ENCODE measurements at places on chromosomes 3 and 15. TPM values are rescaled to one million over a fixed set of nuclear protein-coding genes. Genes with fewer than 3 reads are reported as not detected.

GRCh38 chr15:44535523-44536301 lies 1.2 kb upstream of the EIF3J start:
- peaks cover 13% of the 10 kb centered on the region for H3K4me1 ChIP-seq
- no peaks in the 10 kb centered on the region for H3K27me3 ChIP-seq
- H3K36me3 ChIP-seq = peaks cover 7% of the 10 kb centered on the region
- no peak for DNase-seq
- peak overlapping the region; percentile 61 for H3K4me3 ChIP-seq

DNA sequence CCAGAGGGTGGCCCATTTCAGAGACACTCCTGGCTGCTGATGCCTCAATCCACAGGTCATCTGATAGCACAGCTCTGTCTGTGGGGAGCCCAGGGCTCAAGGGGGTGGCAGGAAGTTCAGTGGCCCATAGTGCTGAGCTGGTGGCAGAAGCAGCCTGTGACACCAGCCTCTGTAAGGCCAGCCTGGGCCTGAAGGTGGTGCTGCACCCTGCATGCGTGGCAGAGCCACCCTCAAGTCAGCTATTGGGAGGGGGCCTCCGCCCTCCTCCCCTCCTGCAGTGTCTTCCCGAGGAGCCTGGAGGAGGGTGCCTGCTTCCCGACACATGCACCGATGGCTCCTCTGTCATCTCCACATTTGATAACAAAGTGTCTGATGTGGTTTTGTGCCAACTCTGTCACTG lies 3.0 kb downstream of the PLA1A start:
- H3K27me3 ChIP-seq = no peaks in the 10 kb centered on the region
- DNase-seq = no peak
- peaks cover 8% of the 10 kb centered on the region for H3K4me1 ChIP-seq
- no peak overlapping the region for H3K27ac ChIP-seq

Gene CX3CR1
- polyA plus RNA-seq = 2.8 TPM

GRCh38 chr15:91521548-91521947 lies 332.0 kb upstream of the SLCO3A1 start:
- no peaks in the 10 kb centered on the region for H3K4me1 ChIP-seq
- no peaks in the 10 kb centered on the region for H3K27me3 ChIP-seq

Gene SCAANT1
- 1.8 TPM for polyA plus RNA-seq

Gene C3orf38
- polyA plus RNA-seq = 18.1 TPM

- peak; percentile 47 for DNase-seq
- no peaks in the 10 kb centered on the region for H3K36me3 ChIP-seq
- H3K4me3 ChIP-seq = peak overlapping the region; percentile 81
- no peaks in the 10 kb centered on the region for H3K27me3 ChIP-seq
Measured at GRCh38 chr3:182979103-182979673, 1.1 kb downstream of the DCUN1D1 start.

- H3K36me3 ChIP-seq = no peaks in the 10 kb centered on the region
Measured at GRCh38 chr3:111861391-111861790, 2.3 kb downstream of the PHLDB2 start.

Data from large intestine (tissue), 12 donors.